ENCODE measurements at places on chromosomes 13 and 19.

GRCh38 chr13:32947411-32948276 lies 68.6 kb upstream of the KL start:
- DNase-seq = no peak

GRCh38 chr19:23774106-23774505 lies 15.4 kb upstream of the ZNF681 start:
- DNase-seq = no peak

DNA sequence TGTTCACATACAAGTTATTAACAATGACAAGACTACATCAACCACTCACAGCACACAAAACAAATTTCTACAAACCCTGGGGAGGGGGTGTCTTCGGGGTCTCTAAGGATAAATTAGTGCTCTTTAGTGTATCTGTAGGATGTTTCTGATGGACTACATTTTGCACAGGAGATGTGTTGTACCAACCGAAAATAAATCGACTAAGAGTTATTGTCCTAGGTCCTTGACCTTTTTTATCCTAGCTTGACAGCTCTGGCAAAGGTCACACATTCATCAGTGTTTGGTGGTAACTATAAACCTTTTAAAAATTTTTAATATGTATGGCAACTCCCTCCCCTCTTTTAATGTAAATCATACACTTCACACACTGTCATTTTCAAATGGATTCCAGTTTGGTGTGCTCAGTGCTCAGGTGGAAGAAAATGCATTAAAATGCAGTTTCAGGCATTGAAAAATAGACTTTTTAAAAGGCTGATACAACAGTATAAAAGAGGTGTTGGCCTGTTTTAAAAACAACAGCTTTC lies 7.7 kb downstream of the ZIC5 start:
- no peak for DNase-seq

DNA sequence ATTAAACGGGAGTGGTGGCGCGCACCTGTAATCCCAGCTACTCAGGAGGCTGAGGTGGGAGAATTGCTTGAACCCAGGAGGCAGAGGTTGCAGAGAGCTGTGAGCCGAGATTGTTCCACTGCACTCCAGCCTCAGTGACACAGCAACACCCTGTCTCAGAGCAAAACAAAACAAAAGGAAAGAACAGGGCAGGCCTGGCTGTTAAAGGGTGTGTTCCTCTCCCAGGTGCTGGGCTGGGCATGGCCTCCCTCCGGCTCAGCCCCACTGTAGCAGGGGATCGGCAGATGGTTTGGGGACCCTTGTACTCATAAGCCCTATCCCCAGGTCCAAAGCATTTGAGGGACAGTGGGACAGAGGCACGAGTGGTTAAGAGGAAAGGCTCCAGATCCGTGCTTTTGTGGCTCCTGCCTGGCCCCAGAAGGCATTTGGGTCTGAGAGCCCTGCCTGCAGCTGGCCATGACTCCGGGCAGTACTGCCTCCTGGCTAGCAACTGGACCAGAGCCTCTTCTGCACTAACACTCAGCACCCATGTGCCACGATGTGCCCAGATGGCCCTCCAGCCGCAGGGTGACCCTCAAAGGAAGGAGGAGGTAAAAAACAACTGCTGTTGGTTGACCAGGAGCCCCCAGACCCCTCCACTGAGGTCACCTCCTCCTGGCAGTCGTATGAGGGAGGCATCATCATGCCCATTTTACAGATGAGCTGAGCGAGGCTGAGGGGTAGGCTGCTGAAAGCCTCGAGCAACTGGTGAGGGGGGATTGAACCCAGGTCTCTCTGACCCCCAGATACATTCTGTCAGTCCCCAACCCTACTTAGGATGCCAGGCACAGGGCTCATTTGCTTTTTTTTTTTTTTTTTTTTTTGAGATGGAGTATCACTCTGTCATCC lies 10.0 kb downstream of the RFX1 start:
- DNase-seq = no peak

DNA sequence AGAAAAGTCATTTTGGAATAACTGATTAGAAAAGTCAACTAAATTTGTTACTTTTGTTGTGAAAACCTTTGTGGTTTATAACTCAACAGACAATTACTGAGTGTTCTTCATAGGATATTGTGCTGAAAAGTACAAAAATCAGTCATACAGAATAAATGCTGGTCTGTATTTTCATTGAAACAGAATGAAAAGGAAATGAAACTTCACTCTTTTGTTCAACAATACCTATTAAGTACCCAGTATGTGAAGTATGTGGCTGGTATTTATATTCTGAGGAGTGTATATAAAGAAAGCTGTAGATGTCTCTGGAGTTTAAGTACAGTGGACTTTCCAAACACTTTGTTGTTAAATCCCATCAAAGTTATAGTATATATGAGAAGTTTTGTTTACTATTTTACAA lies 828.4 kb upstream of the ATXN8OS start:
- no peak for DNase-seq

- no peak for DNase-seq
Observed at GRCh38 chr19:29672933-29673336, 7.7 kb downstream of the PLEKHF1 start.

DNA sequence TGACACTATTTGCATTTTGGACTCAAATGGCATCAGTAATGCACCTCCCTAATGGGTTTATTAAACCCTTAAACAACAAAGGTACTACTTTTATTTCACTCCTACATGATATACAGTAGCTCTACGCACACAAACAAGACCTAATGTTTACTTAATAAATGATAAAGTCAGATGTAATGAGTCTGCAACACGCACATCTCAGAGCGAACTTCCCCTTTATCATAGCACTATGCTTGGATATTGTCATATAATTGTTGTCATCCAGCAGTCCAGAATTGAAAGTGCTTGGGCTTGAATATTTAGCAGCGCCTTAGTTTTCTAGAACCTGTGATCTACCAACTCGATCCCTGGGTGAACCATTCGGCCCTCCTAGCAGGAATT lies 772 bp downstream of the PARP4 start:
- no peak for DNase-seq

DNA sequence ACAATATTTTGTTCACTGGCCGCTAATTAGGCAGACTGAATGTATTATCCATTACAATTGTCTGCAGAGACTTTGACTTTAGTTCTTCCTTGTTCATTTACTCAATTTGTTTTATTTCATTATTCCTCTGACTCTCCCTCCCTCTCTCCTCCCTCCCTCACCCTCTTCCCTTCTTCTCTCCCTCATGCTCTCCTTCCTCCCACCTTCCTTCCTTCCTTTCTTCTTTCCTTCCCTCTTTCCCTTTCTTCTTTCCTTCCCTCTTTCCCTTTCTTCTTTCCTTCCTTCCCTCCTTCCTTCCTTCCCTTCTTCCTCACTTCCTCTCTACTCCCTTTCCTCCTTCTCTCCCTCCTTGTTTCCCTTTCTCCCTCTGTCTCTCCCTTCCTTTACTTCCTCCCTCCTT lies 1591.0 kb upstream of the SLC10A2 start:
- no peak for DNase-seq
